Keratinocyte (primary cell): ENCODE measurements at places on chromosomes 6 and 20.

DNA sequence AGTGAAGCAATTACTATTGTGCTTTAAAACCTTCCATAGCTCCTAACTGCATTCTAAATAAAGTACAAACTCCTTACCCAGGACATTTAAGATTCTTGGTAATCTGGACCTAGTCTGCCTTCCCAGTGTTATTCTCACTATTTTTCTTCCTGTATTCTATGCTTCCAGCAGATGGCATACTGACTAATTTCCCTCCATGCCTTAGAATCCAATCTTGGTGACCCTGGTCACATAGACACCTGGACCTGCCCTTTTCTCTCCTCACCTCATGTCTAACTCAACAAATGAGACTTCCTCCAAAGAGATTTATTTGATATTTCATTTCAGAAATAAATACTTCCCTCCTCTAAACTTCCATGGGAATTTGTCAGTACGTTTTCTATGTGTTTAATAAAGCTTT, 25.8 kb downstream of the ROS1 start:
- no peak for DNase-seq

DNA sequence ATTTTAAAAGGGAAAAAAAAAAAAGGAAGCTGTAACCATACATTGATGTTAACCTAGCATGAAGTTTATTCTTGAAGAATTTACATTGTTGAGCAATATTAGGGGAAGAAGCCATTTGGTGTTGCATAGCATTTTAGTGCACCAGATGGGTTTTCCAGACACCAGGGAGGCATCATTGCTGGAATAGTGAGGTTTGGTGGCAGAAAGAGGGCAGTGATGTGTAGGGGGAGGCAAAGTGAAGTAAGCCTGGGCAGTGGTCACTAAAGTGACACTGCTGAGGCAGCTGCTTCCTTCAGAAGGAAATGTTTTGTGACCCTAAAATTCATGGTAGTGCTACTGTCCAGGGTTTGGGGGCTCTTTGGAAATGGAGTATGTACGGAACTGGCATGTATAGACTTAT, 2.6 kb downstream of the TOMM6 start:
- DNase-seq: no peak

GRCh38 chr20:16393836-16394235, 179.4 kb downstream of the KIF16B start:
- no peak for DNase-seq

DNA sequence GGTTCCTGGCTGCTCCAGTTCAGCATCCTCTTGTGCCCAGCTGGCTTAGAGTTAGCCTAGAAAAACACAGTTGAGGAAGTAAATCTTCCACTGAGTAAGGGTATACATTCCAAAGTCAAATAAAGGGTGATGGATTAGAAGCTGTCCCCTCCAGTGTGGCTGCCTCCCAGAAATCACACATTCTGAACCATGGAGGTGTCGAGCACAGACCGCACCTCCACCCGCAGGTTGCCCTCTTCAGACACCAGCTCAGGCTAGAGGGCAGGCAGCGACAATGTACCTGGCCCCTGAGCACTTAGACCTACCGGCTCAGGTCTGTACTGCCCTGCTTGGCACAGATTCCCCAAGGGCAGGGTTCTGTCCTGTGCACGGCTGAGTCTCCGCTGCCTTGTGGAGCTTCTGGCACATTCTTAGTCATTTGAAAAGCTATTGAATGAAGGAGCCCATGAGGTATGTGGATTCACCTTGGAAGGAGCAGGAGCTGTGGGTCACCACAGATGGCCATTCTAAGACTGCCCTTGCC, 118.1 kb downstream of the FAM120B start:
- DNase-seq: no peak

- peak; percentile 67 for DNase-seq
Measured at GRCh38 chr6:158644231-158645063, at the start of gene DYNLT1. Gene DYNLT1, minus strand, starts transcription at chr6:158644743. Its CDS starts 35 bp downstream, at chr6:158644708.
